ENCODE measurements at places on chromosomes 4 and X.

DNA sequence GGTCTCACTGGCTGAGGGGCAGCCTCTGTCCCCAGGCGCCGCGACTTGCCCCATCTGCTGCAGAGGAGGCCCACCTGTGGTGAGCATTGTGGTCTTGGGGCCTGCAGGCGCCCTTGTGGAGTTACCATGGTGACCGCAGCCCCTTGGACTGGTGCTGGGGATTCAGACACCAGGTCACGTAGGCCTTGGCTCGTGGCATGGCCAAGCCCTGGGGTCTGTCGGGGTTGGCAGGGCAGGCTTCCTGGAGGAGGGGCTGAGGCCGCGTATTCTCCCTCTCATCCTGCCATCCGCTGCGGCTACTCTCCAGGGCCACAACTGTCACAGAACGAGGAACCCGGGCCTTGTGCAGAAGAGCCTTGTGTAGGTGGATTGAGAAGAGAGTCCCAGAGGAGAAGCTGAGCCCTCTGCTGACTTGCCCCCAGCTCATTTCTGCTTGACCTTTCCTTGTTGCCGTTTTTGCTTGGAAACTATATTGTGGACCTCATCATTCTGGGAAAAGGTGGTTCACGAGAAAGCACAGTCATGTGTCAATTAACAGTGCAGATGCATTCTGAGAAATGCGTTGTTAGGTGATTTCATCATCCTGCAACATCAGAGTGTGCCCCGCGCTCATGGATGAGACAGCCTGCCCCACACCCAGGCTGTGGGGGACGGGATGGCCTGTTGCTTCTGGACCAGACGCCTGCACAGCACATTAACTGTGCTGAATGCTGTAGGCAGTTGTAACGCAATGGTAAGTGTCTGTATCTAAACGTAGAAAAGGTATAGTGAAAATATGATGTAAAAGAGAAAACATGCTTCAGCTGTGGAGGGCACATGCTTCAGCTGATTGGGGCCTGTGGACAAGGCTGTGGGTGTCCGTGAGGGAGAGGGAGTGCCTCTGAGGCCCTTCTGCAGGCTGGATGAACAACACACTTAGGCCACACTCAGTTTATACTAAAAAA is 38.5 kb downstream of the TRMT44 start:
- no peak for DNase-seq

GRCh38 chr4:20026456-20026855 is 225.2 kb upstream of the SLIT2 start:
- DNase-seq = no peak

GRCh38 chr4:139282065-139282720 is 2.2 kb upstream of the MGARP start:
- DNase-seq = no peak

GRCh38 chrX:10922159-10922558 is 189.0 kb upstream of the HCCS start:
- DNase-seq = no peak

DNA sequence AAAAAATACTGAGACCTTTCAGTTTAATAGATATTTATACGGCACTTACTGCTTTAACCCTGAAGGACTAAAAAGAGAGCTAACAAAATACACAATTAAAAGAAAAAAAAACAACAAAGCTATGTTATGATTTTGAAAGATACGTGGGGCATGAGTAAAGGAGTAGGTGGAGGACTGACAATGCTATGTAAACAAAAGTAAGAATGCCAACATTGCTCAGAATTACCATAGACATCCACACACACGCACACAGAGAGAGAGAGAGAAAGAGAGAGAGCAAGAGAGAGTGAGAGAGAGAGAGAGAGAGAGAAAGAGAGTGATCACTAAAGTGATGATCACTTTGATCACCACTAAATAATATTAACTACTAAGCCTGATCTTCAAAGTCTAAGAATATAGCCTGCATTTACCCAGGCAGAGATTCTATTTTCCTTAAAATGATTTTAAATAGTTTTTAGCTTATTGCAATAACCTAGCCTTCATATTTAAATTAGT is 313.9 kb upstream of the SPANXN4 start:
- DNase-seq = no peak
